ENCODE measurements at places on chromosomes 16 and 17. TPM values are rescaled to one million over a fixed set of nuclear protein-coding genes. Genes with fewer than 3 reads are reported as not detected.

KRTAP2-3 gene
- not detected for total RNA-seq

TSPAN10 gene
- total RNA-seq, result 2.5 TPM

GRCh38 chr17:8062435-8062806, 23.6 kb downstream of the ALOX15B start:
- DNase-seq, result no peak

GRCh38 chr17:39462631-39463375, 1.5 kb downstream of the CDK12 start:
- DNase-seq, result peak; percentile 14

- no peak for DNase-seq
These were observed 337.9 kb downstream of the GRIN2A start for GRCh38 chr16:9844361-9844760.

- DNase-seq, result no peak
These were observed 15.4 kb downstream of the CNOT1 start for GRCh38 chr16:58614212-58614611.

FOXL1 gene
- 3.4 TPM for total RNA-seq

OTOP2 gene
- not detected for total RNA-seq

DNA sequence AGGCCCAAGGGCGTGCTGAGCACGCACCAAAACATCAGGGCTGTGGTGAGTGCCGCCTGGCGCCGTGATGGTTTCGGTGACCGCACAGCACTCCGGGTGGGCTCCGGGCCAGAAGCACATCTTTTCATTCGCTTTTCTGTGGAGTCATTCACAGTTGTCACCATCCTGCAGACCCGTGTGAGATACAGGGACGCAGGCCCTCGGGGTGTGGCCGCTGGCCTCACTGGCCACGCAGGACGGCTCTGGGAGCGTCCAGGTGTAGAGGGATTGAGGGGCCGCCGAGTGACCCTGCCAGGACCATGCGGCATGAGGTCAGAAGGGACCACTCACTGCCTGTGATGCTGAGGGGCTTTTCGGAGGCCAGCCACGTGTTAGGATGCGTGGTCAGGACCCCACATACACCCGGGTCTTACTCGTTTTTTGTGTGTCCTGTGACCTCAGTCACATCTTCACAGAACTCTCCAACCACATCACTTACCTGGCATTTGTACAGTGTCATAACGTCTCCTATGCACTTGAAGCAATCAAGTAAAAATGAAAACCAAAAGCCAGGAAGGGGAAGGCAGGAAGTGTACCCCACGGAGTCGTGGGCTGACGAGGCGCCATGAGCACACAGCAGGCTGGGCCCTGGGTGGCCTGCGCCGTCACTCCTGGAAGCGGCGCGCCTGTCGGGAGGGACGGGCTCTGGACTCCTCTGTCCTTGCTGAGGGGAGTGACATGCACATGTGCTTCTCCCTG, 7.8 kb downstream of the ACSF3 start:
- no peak for DNase-seq

CDH5 gene
- 1,308 TPM for total RNA-seq

- no peak for DNase-seq
These were observed 7.0 kb upstream of the TMEM235 start for GRCh38 chr17:78224231-78225087.

GRCh38 chr17:19579192-19579761, 45.6 kb downstream of the SLC47A1 start:
- DNase-seq, result no peak

GRCh38 chr17:35676441-35676840, 55.0 kb upstream of the RASL10B start:
- no peak for DNase-seq

HBQ1 gene
- not detected for total RNA-seq

PIPOX gene
- total RNA-seq, result 3.3 TPM

GRCh38 chr16:15701975-15702970, 52.2 kb downstream of the NDE1 start:
- no peak for DNase-seq

CDRT15 gene
- total RNA-seq, result not detected

GRCh38 chr17:40074175-40074512, 11.4 kb downstream of the THRA start:
- DNase-seq, result no peak

DNA sequence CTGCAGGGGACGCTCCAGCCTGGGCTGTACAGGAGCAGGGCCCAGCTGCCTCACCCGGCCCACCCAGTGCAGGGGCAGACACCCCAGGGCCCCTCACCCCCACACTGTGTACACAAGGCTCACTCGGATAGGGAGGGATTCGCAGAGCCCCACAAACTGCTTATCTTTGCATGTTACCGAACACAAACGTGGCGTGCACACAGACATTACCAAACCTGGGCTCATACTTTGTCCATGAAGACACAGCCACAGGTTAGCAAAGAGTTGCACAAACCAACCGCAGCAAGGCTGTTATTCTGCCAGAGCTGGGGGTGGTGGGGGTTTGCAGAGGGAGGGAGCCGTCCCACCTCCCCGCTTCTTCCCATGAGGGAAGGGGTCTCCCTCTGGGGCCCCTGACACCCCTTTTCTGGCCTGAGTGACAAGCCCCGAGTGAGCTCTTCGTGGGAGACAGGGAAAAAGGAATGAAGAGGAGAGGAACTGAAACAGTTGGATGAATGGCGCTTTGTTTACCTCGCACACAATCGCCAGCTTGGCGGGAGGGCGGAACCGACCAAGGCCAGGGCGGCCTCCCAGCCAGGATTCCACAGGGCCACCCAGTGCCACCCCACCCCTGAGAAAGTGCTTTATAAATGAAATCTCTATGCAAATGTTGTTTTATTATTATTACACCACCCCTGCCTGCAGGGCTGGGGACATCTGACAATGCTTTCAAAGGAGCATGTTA, 434 bp upstream of the CPSF4L start:
- no peak for DNase-seq

TSNAXIP1 gene
- 2.8 TPM for total RNA-seq

ADAT1 gene
- 137 TPM for total RNA-seq

GRCh38 chr16:53502331-53503269, at the start of gene AKTIP:
Gene AKTIP, minus strand, starts transcription at chr16:53503209. Its CDS starts 2,950 bp downstream, at chr16:53500259.
- peak; percentile 38 for DNase-seq

ATP2C2 gene
- total RNA-seq, result 2.7 TPM

LPO gene
- total RNA-seq, result 0.31 TPM

GRCh38 chr17:43445009-43445589, 38.7 kb upstream of the DHX8 start:
- DNase-seq, result no peak

- DNase-seq, result no peak
These were observed 21.3 kb downstream of the ZNF423 start for GRCh38 chr16:49834531-49835151.

UNC45B gene
- total RNA-seq, result 1.9 TPM

ASGR2 gene
- 0.41 TPM for total RNA-seq

HASPIN gene
- 5.2 TPM for total RNA-seq

DNA sequence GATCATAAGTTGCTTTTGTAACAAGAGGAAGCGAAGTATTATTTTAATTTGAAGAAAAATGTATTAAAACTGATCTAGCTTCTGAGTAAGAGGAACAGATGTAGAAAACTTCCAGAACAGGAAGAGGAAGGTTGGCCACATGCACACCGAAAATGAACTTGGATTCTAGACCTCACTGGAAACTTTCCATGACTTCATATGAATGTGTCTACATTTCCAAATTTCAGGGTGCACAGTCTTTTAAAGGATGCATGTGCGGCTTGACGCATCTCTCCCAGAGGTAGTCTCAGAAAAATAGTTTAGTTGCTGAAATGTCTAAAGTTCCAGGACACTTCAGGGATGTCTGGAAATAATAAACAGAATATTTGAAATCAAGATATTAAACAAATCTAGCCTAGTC, 275.1 kb upstream of the MYOCD start:
- no peak for DNase-seq

DNA sequence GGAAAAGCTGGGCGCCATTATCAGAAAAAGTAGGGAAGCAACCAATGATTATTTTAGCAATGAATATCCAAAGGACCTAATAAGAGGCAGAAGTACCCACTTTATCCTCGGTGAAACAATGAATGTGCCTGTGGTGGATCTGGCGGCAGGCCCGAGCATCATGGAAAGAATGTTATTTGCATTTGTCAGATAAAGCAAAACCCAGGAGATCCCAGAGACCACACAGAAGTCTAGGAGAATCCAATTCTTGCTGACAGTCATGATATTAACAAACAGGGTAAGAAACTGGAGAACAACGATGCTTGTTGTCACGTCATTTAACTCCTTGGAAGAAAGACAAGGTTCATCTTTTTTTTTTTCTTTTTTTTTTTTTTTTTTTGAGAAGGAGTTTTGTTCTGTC, 12.0 kb upstream of the TNRC6A start:
- no peak for DNase-seq

TEX19 gene
- 0.26 TPM for total RNA-seq

- no peak for DNase-seq
These were observed 37.4 kb upstream of the NDRG4 start for GRCh38 chr16:58462499-58462996.

NOXO1 gene
- 0.23 TPM for total RNA-seq

RAC3 gene
- 24.0 TPM for total RNA-seq

CHD9 gene
- total RNA-seq, result 49.2 TPM

- no peak for DNase-seq
These were observed 6.9 kb upstream of the MAPK7 start for GRCh38 chr17:19371259-19372010.
